CD4-positive, alpha-beta T cell treated with Interleukin-15 for 1 hour (primary cell): ENCODE measurements at places on chromosomes 11 and 22.

DNA sequence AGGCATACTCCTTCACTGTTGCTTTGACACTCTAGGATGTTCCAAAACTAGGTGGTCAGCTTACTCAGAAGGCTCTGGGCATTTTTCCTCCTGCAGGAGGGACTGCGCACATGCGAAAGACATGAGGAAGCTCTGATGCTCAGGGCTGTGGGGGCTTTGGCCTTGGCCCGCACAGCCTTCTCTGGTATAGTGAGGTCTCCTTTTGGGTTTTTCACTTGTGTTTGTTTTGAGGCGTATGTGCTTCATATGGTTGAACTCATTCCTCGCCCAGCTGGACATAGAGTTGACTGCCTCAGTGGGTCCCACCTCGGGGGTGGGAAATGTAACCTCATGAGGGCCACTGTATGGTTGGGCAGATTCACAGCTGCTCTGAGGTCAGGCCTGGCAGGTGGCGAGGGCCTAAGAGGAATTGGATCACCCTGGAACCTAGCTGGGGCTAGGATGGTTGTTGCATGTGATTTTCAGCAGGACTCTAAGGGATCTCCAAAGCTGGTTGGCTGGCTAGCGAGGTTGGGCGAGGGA lies 63.7 kb downstream of the PTPRJ start:
- no peak for DNase-seq

DNA sequence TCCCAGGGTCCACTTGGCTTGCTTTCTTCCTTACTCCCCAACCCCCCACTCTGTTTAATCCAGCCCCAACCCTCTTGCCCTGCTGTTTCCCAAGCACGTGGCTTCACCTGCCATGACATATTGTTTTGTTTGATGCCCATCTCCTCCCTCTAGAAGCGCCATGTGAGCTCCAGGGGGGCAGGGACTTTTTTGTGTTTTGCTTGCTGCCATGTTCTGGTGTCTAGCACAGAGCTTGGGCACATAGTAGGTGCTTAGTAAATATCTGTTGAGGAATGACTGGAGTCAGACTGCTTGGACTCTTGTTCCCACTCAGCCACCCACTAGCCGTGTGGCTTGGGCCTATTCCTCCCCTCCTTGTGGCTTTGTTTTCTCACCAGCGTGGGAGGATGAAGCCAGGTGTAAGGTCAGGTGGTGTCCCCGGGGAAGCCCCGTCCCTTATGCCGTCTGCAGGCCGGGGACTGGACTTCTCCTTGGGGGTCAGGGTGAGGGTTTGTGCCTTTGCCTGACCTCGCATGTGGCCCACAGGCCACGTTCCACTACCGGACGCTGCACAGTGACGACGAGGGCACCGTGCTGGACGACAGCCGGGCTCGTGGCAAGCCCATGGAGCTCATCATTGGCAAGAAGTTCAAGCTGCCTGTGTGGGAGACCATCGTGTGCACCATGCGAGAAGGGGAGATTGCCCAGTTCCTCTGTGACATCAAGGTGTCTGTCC lies 3.8 kb downstream of the AIP start:
- DNase-seq: no peak

DNA sequence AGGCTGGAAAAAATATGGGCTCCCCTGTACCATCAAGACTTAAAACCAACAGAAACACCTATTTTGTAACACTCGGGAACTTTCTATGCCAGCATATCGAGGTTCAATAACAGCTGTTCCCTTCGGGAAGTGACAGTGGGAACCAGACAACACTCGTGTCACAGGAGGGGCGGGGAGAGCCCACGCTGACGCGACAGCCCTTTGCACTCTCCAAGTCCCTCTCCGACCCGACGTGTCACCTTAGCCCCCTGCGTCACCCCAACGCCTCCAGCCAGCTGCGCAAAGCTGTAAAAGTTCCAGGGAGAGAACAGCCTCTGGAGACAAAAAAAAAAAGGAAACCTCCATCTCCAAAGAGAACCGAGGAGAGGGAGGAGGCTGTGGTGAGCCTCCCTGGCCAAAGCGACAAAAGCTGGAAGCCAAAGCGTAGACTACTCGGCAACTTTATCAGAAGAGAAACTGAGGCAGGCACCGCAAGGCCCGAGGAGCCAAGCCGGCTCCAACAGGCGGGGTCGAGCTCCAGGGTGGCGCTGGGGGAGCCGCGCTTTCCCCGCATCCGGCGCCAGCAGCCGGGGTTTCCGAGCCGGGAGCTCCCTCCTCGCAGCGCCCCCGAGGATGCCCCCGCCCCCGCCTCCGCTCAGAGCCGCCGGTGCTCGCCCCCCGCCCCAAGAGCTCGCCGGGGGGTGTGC lies 751 bp downstream of the ARFGAP3 start:
- DNase-seq: peak; percentile 72

- peak; percentile 6 for DNase-seq
These were observed 122.3 kb downstream of the KCNQ1 start for GRCh38 chr11:2567026-2567671.

- DNase-seq: no peak
These were observed 27.0 kb downstream of the MPPED1 start for GRCh38 chr22:43438666-43439347.

- DNase-seq: no peak
These were observed 100.3 kb downstream of the GUCY1A2 start for GRCh38 chr11:106917973-106918372.

- DNase-seq: peak; percentile 81
These were observed at the start of gene NRGN for GRCh38 chr11:124739479-124740276. Gene NRGN (plus strand): TSS chr11:124739942. CDS start chr11:124740085, 143 bp downstream.

- no peak for DNase-seq
These were observed 10.3 kb upstream of the RNF141 start for GRCh38 chr11:10551290-10551592.
